ENCODE measurements at places on chromosomes 3 and 15.
A peak's percentile ranks its signal among the peaks of the same experiment; 100 is the strongest.

- DNase-seq = peak; percentile 34
These were observed 30.7 kb downstream of the XXYLT1 start for GRCh38 chr3:195240171-195240701.

DNA sequence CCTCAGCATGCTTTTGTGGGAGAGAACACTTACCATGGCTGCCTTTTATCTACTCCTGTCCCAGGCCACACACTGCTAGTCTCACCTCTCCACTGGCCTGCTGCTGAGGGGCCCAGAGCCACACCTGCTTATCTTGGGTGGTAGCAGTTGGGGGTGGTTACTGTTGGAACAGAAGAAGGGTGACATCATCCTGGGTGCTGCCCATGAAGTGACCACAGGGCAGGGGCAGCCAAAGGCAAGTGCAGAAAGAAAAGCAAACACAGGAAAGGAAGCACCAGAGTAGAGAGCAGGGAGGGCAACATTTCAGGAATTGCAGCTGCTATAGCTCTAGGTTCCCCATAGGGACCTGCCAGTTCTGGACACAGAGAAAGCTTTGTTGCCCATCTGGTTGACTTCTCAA, 345.2 kb downstream of the VPS13C start:
- no peak for DNase-seq

DNA sequence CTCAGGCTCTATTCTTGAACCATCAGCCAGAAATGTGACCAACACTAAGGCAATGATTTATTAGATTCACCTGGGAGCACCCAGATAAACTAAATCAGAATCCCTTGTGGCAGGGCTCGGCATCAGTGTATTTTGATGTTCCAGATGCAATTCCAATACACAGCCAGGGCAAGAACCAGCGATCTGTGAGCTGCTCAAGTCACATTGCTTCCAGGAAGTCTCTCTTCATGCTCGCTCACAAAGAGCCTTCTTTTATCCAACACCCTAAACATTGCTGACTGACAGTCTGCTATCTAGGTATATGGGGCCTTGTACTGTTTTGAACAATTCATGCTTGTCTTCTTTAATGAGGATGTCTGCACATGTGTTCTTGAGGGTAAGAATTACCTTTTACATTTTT, 40.9 kb upstream of the GOLGA8J start:
- DNase-seq = no peak

DNA sequence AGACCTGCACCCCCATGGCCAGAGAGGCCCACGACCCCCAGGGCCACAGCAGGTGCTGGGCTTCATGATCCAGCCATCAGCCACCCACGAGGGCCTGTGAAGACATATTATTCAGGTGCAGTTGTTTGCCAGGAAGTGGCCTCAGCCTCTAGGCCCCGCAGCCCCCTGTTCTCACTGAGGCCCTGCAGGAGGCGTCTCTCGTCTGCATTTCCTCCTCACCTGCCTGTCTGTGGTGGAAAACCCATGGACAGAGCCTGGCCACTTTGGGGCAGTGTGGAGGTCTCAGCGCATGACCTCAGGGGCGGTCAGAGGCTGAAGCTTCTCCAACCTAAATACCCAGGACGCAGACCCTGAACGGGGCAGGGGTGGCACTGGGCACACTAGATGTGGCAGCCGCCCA, 18.6 kb downstream of the UROC1 start:
- DNase-seq = no peak

- DNase-seq = no peak
These were observed 93.3 kb downstream of the ADAMTSL3 start for GRCh38 chr15:83747050-83747717.

GRCh38 chr15:79084308-79084968, 6.1 kb downstream of the RASGRF1 start:
- no peak for DNase-seq

- DNase-seq = no peak
These were observed 55.4 kb downstream of the ATP13A4 start for GRCh38 chr3:193499136-193499770.

DNA sequence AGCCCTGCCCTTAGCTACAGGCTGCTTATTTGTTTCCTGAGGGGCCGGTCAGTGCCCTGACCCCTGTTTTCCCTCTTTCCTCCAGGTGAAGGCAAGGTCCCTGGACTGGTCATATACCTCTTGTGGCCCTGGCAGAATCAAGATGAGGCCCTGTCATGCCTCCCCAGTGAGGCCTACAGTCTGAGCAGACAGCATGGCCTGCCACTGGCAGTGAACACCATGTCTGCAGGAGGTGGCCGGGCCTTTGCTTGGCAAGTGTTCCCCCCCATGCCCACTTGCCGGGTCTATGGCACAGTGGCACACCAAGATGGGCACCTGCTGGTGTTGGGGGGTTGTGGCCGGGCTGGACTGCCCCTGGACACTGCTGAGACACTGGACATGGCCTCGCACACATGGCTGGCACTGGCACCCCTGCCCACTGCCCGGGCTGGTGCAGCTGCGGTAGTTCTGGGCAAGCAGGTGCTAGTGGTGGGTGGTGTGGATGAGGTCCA, 1.2 kb downstream of the KLHDC8B start:
- DNase-seq = no peak

DNA sequence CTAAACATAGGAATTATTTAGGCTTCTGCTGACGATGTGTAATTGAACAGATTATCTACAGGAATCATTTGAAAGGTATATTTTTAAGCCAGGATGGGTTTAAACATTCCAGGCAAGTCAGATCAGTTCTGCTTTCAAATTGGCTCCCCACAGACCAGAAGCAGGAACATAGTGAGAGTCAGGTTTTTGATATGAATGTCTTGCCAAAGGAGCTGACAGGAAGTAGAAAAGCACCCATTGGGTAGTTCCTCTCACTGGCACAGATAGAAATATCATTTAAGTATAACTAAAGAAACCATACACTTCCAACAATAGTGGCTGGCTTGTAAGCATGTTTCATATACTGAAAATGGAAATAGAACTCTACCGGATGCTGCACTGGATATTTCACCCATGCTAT, 95.2 kb downstream of the CLDN1 start:
- DNase-seq = no peak

GRCh38 chr3:111252779-111253178, 181.2 kb downstream of the NECTIN3 start:
- no peak for DNase-seq

DNA sequence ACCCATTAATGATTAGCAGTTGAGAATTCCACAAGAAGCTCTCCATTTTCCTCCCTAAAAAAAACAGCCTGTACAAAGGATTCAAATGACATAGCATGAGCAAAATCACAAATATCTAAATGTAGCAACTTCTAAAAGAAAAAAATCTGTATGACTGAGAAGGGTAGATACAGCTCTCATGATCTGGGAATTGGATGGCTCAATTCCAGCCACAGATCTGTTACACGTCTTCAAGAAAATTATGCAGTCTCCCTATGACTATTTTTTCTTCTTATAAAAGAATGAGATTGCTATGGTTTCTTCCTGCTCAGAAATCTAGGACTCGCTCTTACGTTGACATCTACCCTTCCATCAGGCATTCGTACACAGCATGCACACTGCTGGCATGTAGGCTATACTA, 71.5 kb downstream of the PLCH1 start:
- no peak for DNase-seq

DNA sequence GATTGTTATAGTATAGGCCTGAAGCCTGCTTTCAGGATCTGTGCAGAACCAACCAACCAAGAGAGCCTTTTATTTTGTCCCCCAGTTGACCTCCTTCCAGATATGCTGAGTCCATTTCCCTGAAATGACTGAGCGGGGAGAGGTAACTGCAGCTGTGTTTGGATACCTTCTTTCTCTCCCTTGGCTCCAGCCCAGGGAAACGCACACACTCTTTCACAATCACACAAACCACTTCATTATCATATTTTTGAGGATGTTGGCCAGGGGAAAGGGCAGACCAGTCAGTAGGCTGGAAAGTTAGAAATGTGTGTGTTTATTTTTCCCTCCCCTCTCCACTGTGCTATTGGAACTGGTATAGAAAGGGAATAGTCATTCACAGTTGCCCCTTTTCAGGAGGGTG, 417.7 kb upstream of the TBL1XR1 start:
- peak; percentile 52 for DNase-seq

DNA sequence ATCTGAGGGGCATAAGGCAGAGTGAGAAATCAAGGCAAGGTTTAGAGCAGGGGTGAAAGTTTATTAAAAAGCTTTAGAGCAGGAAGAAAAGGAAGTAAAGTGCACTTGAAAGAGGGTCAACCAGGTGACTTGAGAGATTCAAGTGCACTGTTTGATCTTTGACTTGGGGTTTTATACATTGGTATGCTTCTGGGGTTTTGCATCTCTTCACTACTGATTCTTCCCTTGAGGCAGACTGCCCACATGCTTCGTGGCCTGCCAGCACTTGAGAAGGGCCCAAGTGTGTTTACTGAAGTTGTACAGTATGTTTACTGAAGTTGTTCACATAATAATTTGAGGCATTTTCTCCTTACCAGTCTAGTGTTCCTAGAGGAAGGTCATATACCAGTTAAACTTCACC, 367.0 kb upstream of the UBE2E2 start:
- no peak for DNase-seq

DNA sequence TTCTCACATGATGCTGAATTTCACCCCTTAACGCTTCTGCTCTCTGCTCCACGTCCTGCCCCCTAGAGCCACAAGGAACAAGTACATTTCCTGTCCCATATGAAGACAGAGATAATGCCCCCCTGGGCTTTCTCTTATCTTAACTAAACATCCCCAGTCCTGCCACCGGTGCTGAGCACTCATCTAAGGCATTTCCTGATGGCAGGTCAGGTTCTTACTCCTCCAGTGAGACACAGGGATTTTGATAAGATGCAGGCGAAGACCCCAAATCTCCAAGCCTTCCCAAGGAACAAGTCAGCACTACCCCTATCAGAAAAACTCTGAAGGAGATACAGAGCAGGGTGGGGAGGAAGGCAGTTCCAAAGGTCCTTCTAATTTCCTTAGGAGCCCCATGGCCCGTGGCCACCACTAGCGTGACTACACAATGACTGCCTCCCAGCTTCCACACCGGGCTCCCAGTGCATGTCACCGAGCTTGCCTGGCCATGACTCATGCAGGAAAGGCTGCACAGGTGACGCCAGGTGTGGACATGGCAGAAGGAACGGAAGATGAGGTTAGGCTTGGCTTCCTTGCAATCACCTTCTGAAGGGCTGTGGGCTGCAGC, 152.9 kb downstream of the XXYLT1 start:
- peak; percentile 67 for DNase-seq

- DNase-seq = no peak
These were observed 58.2 kb downstream of the PHLDB2 start for GRCh38 chr3:111917300-111917699.

DNA sequence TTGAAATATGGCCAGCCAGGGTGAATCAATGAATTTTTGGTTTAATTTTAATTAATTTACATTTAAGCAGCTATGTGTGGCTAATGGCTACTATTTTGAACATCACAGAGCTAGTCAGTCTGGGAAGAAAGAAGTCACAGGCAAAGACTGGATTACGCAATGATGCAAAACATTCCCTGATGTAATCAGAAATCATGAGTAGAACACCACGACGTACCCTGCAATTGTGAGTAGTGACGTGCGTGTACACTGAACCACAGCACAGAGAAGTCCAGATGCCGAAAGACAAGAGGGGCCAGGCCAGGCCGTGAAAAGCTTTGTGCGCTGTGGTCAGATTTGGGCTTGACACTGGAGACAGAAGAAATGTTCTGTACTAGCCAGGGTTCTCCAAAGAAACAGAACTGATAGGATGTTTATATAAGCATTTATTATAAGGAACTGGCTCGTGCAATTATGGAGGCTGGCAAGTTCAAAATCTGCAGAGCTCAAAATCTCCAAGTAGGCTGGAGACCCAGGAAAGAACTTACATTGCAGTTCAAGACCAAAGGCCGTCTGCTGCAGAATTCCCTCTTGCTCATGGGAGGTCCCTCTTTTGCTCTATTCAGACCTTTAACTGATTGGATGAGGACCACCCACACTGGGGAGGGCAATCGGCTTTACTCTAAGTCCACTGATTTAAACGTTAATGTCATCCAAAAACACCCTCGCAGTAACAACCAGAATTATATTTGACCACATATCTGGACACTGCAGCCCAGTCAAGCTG, 44.6 kb downstream of the SH3BP5 start:
- no peak for DNase-seq

- no peak for DNase-seq
These were observed 28.5 kb downstream of the NR2F2 start for GRCh38 chr15:96358821-96359615.

GRCh38 chr3:141933421-141934300, 57.2 kb downstream of the ATP1B3 start:
- no peak for DNase-seq

GRCh38 chr3:124442463-124442862, 287.8 kb upstream of the UMPS start:
- no peak for DNase-seq

GRCh38 chr3:53672981-53673380, 173.2 kb downstream of the CHDH start:
- DNase-seq = no peak

- DNase-seq = no peak
These were observed 98.0 kb downstream of the OXSM start for GRCh38 chr3:25887907-25888306.

DNA sequence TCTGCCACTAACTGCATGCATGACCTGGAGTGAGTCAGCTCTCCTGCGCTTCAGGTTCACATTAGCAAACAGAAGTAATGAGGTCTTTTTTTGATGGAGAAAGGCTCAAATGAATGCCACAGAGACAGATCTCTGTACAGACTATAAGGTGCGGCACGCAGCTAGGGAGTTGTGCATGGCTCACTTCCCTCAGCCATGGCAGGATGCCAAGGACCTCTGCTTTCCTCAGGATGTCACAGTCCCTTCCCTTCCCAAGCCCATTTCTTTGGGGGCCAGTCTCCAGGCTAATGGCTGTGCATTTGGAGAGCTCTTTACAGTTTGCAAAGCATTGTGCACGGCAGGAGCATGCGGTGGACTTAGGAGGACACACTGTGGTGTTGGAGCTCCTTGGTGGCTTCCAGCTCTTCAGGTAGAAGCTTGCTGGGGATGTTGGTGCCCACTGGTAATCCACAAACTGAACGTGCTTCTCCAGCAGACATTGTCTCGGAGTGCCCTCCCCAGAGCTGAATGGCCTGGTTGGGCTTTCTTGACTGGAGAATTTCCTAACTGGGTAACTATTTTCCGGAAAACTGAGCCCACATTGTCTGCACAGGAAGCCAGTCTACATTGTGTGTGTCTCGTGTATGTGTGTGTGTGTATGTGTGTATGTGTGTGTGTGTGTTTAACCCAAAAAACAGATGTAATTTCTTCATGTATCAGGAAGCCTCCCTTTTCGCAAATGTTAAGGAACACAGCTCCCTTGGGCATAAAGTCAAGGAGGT, 172.5 kb upstream of the TLE3 start:
- DNase-seq = no peak
